ENCODE measurements at places on chromosomes 7 and 10.

DNA sequence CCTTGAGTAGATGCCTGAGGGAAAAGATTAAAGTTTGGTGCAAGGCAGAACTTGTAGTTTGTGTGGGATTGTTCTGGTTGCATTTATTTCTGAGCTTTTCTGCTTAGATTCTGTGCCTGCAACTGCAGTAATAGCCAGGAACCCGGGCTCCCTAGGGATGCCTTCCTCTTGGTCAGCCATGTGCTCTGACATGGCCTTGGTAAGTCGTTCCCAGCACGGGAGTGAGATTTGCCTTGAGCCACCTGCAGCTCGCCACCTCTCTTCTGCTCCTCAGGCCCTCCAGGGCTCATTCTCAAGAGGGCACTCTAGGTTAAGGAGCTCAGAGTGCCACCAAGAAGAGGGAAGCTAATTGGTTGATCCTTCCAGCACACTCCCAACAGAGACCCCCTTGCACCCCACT is 350.6 kb upstream of the MKI67 start:
- no peak for DNase-seq

DNA sequence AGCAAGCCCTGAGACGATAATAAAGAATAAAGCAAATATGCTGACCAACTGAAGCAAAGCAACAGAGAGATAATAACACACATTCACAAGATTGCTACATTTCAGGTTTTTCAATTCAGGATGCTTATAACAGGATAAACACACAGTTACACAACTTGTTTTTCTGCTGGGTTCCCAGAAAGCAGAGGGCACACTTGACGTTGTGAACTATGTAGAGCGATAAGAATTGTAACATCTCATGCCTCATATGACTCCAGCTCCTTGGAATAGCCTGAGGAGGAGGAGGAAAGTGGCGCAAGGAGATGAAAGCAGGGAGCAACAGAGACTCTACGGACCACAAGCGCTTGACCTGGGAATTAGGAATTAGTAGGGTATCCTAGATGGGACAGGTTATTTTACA is 201.7 kb downstream of the SKAP2 start:
- no peak for DNase-seq

DNA sequence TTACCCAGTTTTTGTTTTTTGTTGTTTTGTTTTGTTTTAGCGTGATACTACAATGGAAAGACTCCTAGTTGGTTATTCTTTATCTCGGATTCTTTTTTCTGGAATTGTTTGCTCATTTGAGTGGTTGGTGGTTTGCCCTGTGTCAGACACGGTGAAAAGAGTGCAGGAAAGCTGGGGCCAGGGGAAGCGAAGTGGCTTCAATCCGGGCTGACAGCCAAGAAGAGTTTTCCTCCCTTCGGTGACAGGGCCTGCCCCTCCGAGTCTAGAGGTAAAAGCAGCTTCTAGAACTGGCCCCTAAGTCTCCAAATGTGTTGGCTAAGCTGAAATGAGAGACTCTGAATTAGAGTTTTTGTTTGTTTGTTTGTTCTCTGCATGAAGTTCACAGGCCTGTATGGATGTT is 5.7 kb upstream of the AP5Z1 start:
- no peak for DNase-seq

GRCh38 chr7:101093906-101094305 is 8.6 kb downstream of the TRIM56 start:
- DNase-seq = peak; percentile 93

DNA sequence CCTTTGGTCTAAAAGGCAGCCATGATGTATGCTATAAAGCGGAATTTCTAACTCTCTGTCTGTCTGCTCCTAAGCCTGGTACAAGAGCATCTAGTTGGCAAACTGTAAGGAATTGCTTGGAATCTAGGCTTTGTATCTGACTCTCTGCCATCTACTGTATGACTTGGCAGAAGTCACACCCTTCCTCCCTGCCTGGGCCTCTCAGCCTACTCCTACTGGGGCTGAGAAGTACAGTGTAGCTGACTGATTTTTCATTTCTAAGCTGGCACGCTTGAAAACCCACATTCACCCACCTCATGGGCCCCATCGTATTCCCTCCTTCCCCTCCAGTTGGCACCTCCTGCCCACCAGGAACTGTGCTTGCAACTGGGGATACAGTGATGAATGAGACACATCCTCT is 435.2 kb downstream of the PLXNA4 start:
- DNase-seq = no peak

GRCh38 chr7:42753811-42754363 is 158.0 kb downstream of the C7orf25 start:
- DNase-seq = no peak

GRCh38 chr10:27564880-27565279 is 60.8 kb downstream of the RAB18 start:
- no peak for DNase-seq

GRCh38 chr7:116089293-116089692 is 58.7 kb upstream of the TFEC start:
- no peak for DNase-seq

GRCh38 chr10:30510932-30511700 is 77.1 kb downstream of the MAP3K8 start:
- no peak for DNase-seq

GRCh38 chr10:101625821-101626412 is 37.8 kb downstream of the DPCD start:
- DNase-seq = no peak

DNA sequence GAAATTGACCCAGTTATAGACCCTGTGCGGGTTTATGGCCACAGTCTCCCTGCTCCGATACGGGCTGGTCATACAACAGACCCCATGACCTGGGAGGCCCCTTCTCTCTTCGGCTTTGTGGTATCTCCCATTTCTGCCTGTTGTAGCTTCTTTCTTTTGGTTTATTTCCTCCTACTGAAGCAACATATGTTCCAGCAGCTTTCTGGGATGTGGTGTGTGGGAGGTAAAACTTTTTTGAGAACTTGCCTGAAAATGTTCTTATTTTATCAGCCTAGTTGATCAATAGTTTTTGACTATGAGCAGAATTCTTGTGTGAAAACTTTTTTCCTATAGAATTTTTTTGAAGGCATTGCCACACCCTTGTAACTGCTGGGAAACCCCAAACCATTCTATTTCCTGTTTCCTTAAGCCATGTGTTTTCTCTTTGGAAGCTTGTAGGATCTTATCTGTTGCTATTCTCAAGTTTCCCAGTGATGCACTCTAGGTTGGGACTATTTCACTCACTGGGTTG is 80.0 kb downstream of the DAGLB start:
- peak; percentile 38 for DNase-seq

GRCh38 chr10:11611248-11612020 is at the start of gene USP6NL:
TSS of gene USP6NL (minus strand) at chr10:11611650. CDS start at chr10:11597634, 14,016 bp downstream.
- DNase-seq = peak; percentile 86

DNA sequence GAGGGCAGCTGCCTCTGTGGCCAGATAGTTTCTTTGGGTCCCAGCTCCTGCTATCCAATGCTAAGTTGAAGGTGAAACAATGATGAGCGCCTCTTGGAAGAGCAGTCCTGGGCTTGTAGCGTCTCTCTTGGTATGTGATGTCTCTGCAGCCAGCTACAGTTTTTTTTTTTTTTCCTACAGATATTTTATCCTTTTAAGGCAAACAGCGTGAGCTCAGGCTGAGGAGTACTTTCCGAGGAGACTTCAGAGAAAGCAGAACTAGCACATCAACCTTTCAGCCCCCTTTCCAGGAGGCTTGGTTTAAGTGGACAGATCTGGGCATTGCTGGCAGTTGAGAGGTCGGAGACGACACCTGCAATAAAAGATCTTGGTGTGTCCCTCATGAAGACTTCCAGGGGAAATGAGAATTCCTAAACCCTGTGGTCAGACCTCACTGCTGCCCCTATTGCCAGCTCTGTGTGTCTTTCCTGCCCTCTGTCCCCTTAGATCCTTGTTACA is 9.1 kb downstream of the PRKG1 start:
- no peak for DNase-seq
